ENCODE measurements at places on chromosomes 4 and X. TPM values are rescaled to one million over a fixed set of nuclear protein-coding genes. Genes with fewer than 3 reads are reported as not detected.

The SMIM31 gene
- total RNA-seq = 0.11 TPM

The PDHA2 gene
- total RNA-seq = not detected

The CDKL2 gene
- 8.1 TPM for total RNA-seq

The IL1RAPL1 gene
- 9.1 TPM for total RNA-seq

The DRP2 gene
- 3.7 TPM for total RNA-seq

The ARHGAP36 gene
- 2.4 TPM for total RNA-seq

The UGT2B17 gene
- not detected for total RNA-seq

The PABPC1L2A gene
- not detected for total RNA-seq

The POF1B gene
- total RNA-seq = 2.1 TPM

The ENAM gene
- total RNA-seq = 0.27 TPM

The F8A2 gene
- total RNA-seq = not detected

The S100P gene
- total RNA-seq = 0.27 TPM

The NLGN4X gene
- 39.9 TPM for total RNA-seq

The RBMXL3 gene
- total RNA-seq = not detected

The TNIP3 gene
- total RNA-seq = 0.93 TPM

The DOK7 gene
- total RNA-seq = 3.5 TPM

The RIBC1 gene
- total RNA-seq = 1.8 TPM

The FRG2 gene
- not detected for total RNA-seq

The SASH3 gene
- 1.4 TPM for total RNA-seq

The NAP1L2 gene
- 16.2 TPM for total RNA-seq

The FAM9C gene
- total RNA-seq = not detected

The IL21 gene
- total RNA-seq = not detected

The CNGA1 gene
- 14.1 TPM for total RNA-seq

The ARHGAP24 gene
- total RNA-seq = 52.7 TPM

The GLUD2 gene
- total RNA-seq = 3.7 TPM

The SSX4B gene
- total RNA-seq = not detected

The JADE1 gene
- 46.5 TPM for total RNA-seq

The ARAP2 gene
- 8.7 TPM for total RNA-seq

The CFAP99 gene
- not detected for total RNA-seq

The LDB2 gene
- total RNA-seq = 108 TPM

The PNMA6F gene
- total RNA-seq = not detected

The TAF7L gene
- not detected for total RNA-seq

The ARX gene
- 0.55 TPM for total RNA-seq

The FAM53A gene
- 4.1 TPM for total RNA-seq

The EPHA5 gene
- 34.1 TPM for total RNA-seq

The CXCR3 gene
- not detected for total RNA-seq

The FAT4 gene
- 96.9 TPM for total RNA-seq

The GRIA2 gene
- 46.6 TPM for total RNA-seq

The CLCN5 gene
- 20.7 TPM for total RNA-seq

The PPARGC1A gene
- 40.5 TPM for total RNA-seq

The AFF1 gene
- total RNA-seq = 61.8 TPM

The NOX1 gene
- 0.33 TPM for total RNA-seq

The C4orf36 gene
- 3.7 TPM for total RNA-seq

The MSMO1 gene
- 73.3 TPM for total RNA-seq

The CFP gene
- 5.2 TPM for total RNA-seq

The SHOX gene
- total RNA-seq = 7.3 TPM
